ENCODE measurements at places on chromosomes 5 and 9. TPM values are rescaled to one million over a fixed set of nuclear protein-coding genes. Genes with fewer than 3 reads are reported as not detected.

Gene ECSCR
- 1.5 TPM for total RNA-seq

Gene ACOT12
- not detected for total RNA-seq

Gene TLX3
- total RNA-seq = not detected

Gene DAPK1
- 127 TPM for total RNA-seq

Gene SLCO6A1
- total RNA-seq = not detected

Gene OR13D1
- total RNA-seq = not detected

Gene CLTA
- 241 TPM for total RNA-seq

Gene GCNT4
- total RNA-seq = 3.6 TPM

Gene PCDHB14
- total RNA-seq = 3.8 TPM

Gene SPINK4
- total RNA-seq = not detected

Gene SOHLH1
- total RNA-seq = not detected

Gene SPACA9
- 3.4 TPM for total RNA-seq

Gene GRXCR2
- total RNA-seq = not detected

Gene AK1
- 156 TPM for total RNA-seq

Gene LECT2
- total RNA-seq = not detected

Gene RXFP3
- not detected for total RNA-seq

Gene TPPP
- under 0.01 TPM for total RNA-seq

Gene OR2Y1
- total RNA-seq = not detected

Gene PCDHGB3
- 8.6 TPM for total RNA-seq

Gene SLC6A19
- total RNA-seq = not detected

Data from articular chondrocyte of knee joint (primary cell).